Vagina (tissue), 2 donors: ENCODE measurements at places on chromosomes 11 and 22. TPM values are rescaled to one million over a fixed set of nuclear protein-coding genes. Genes with fewer than 3 reads are reported as not detected.

Gene OR5B12
- total RNA-seq, result not detected

Gene CPSF7
- 50.8 TPM for total RNA-seq

Gene OR4A47
- total RNA-seq, result not detected

Gene OR5A1
- not detected for total RNA-seq

Gene HEPN1
- total RNA-seq, result not detected

Gene OR4X2
- not detected for total RNA-seq

Gene SC5D
- total RNA-seq, result 86.7 TPM

Gene TRIM49D1
- not detected for total RNA-seq

Gene ARVCF
- total RNA-seq, result 10.8 TPM

Gene SCGB1C1
- total RNA-seq, result not detected

Gene TNNI2
- total RNA-seq, result not detected

Gene MMP7
- total RNA-seq, result 6.9 TPM

Gene OR10A2
- total RNA-seq, result not detected

DNA sequence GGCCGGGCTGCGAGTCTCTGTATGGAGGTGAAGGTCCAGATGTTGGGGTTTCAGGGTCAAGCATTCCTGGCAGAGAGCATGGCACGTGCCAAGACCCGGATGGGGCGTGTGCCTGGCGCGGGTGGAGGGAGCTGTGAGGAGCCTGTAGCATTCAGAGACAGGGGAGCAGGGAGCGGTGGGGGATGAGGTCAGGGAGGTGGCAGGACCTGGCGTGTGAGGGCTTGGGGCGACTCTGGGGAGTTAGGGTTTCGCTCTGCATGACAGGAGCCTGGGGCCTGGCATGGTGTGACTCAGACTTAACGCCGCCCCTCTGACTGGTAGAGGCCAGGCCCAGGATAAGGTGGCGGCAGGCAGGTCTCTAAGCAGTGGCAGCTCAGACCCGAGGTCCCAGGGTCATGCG is 103.0 kb downstream of the KCNQ1 start:
- H3K36me3 ChIP-seq, result no peaks in the 10 kb centered on the region
- no peak overlapping the region for H3K4me3 ChIP-seq
- DNase-seq, result no peak
- no peaks in the 10 kb centered on the region for H3K27me3 ChIP-seq
- H3K4me1 ChIP-seq, result no peaks in the 10 kb centered on the region

GRCh38 chr11:119093942-119094815 is 7.5 kb downstream of the DPAGT1 start:
- H3K4me1 ChIP-seq, result peaks cover 29% of the 10 kb centered on the region
- DNase-seq, result no peak
- H3K27ac ChIP-seq, result peak overlapping the region; percentile 95
- peak overlapping the region; percentile 92 for H3K4me3 ChIP-seq
- H3K36me3 ChIP-seq, result no peaks in the 10 kb centered on the region
- no peaks in the 10 kb centered on the region for H3K27me3 ChIP-seq

GRCh38 chr22:44885806-44886360 is 123.9 kb downstream of the PHF21B start:
- no peak for DNase-seq
- H3K4me1 ChIP-seq, result no peaks in the 10 kb centered on the region
- no peak overlapping the region for H3K4me3 ChIP-seq
- H3K27ac ChIP-seq, result no peak overlapping the region

- H3K4me3 ChIP-seq, result no peak overlapping the region
- no peak for DNase-seq
- H3K36me3 ChIP-seq, result no peaks in the 10 kb centered on the region
- H3K27me3 ChIP-seq, result no peaks in the 10 kb centered on the region
Measured at GRCh38 chr11:97279341-97279740, 889.5 kb downstream of the JRKL start.

DNA sequence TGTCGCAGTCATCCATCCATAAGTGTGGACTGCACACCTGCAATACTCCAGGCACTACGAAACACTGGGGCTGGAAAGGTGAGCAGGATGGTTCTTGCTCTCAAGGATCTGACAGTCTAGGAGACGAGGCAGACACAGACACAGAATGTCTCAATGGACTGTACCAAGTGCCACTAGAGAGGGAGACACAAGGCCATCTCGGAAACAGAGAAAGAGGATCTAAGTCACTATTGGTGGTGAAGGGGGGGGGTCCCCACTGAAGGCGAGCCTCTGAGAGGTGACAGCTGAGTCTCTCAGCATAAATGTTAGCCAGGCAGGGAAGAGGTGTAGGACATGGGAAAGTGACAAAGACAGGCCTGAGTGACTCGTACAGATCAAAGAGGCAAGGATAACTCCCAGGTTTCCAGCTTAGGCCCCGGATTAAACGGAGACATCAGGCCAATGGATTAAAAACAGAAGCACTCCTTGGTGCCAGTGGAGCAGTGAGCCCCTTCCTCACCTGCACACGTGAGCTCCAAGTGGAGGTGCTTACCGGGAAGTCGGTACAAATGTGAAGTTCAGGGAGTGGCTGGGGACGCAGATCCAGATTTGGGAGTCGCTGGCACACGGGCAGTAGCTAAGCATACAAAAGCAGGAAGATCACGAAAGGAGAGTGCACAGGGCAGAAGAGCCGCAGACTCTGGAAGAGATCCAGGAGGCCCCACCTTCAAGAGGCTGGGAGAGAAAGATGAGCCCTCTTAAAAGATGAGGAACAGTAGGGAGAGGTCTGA is 117.2 kb downstream of the MICAL3 start:
- H3K4me1 ChIP-seq, result peaks cover 35% of the 10 kb centered on the region
- peaks cover 8% of the 10 kb centered on the region for H3K36me3 ChIP-seq
- no peak for DNase-seq

GRCh38 chr11:14184028-14184940 is 174.7 kb downstream of the RRAS2 start:
- H3K27me3 ChIP-seq, result no peaks in the 10 kb centered on the region
- no peaks in the 10 kb centered on the region for H3K36me3 ChIP-seq
- H3K4me1 ChIP-seq, result peaks cover 36% of the 10 kb centered on the region
- H3K4me3 ChIP-seq, result no peak overlapping the region

- peaks cover 47% of the 10 kb centered on the region for H3K36me3 ChIP-seq
- H3K4me3 ChIP-seq, result no peak overlapping the region
- peaks cover 13% of the 10 kb centered on the region for H3K4me1 ChIP-seq
- H3K27ac ChIP-seq, result no peak overlapping the region
Measured at GRCh38 chr11:67489885-67490726, 7.3 kb downstream of the AIP start.

- H3K27me3 ChIP-seq, result no peaks in the 10 kb centered on the region
- no peaks in the 10 kb centered on the region for H3K36me3 ChIP-seq
- DNase-seq, result no peak
- H3K4me1 ChIP-seq, result peaks cover 11% of the 10 kb centered on the region
- peak within 1 kb of the TSS; percentile 21 for H3K4me3 ChIP-seq
- H3K27ac ChIP-seq, result no peak within 1 kb of the TSS
Measured at GRCh38 chr11:73645972-73646631, at the start of gene PLEKHB1. Gene PLEKHB1 (plus strand): TSS chr11:73646581. CDS start chr11:73646609, 28 bp downstream.

GRCh38 chr11:65151331-65151899 is 17.1 kb upstream of the SYVN1 start:
- H3K4me3 ChIP-seq, result no peak overlapping the region
- H3K4me1 ChIP-seq, result peaks cover 20% of the 10 kb centered on the region
- no peaks in the 10 kb centered on the region for H3K36me3 ChIP-seq
- H3K27ac ChIP-seq, result peak overlapping the region; percentile 49
- no peaks in the 10 kb centered on the region for H3K27me3 ChIP-seq
- no peak for DNase-seq

- no peak overlapping the region for H3K27ac ChIP-seq
- no peaks in the 10 kb centered on the region for H3K36me3 ChIP-seq
- no peaks in the 10 kb centered on the region for H3K4me1 ChIP-seq
- no peak overlapping the region for H3K4me3 ChIP-seq
- H3K27me3 ChIP-seq, result no peaks in the 10 kb centered on the region
Measured at GRCh38 chr22:22080270-22080669, 97.7 kb upstream of the TOP3B start.

DNA sequence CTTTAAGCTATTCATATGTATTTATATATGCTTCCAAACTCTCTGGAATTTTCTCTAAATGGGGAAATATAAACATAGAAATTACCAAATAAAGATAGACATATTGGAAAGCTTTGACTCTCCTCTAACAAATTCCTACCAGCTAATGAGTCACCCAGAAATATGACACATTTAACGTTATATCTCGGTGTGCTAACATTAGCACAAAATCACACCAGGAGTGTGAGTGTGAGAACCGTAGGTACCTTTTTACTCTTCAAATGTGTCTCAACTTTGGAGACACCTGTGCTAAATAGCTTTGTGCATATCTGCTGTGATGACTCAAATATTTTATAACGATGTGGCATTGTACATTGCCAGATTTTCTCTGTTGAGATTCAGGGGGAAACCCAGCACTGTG is 714.4 kb downstream of the METTL15 start:
- no peaks in the 10 kb centered on the region for H3K36me3 ChIP-seq
- H3K27ac ChIP-seq, result no peak overlapping the region
- H3K4me3 ChIP-seq, result no peak overlapping the region
- no peaks in the 10 kb centered on the region for H3K27me3 ChIP-seq

- DNase-seq, result no peak
- H3K36me3 ChIP-seq, result no peaks in the 10 kb centered on the region
- no peak overlapping the region for H3K4me3 ChIP-seq
Measured at GRCh38 chr22:39209756-39210155, 35.0 kb downstream of the PDGFB start.

DNA sequence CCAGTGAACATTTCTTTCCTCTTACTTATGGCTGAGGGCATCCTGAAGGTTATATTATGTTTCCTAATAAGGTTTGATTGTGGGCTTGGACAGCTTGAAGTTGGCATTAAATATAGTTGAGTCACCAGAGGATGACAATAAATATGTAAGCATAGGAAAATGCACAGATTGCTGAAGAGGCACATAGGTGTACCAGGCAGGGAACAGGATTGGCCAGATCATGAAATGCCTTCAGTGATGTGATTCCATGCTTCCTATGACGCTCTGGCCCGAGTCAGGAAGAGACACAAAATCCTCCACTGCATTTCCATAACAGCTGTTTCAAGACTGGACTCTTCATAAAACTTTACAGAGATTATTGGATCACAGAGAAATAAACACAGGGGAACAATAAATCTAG is 41.4 kb upstream of the SYN3 start:
- H3K27ac ChIP-seq, result no peak overlapping the region
- no peak for DNase-seq
- no peak overlapping the region for H3K4me3 ChIP-seq
- no peaks in the 10 kb centered on the region for H3K36me3 ChIP-seq
- H3K27me3 ChIP-seq, result no peaks in the 10 kb centered on the region

- DNase-seq, result no peak
- H3K4me3 ChIP-seq, result no peak overlapping the region
- H3K27ac ChIP-seq, result no peak overlapping the region
- no peaks in the 10 kb centered on the region for H3K36me3 ChIP-seq
Measured at GRCh38 chr11:121321614-121322243, 29.2 kb downstream of the SC5D start.

- H3K36me3 ChIP-seq, result no peaks in the 10 kb centered on the region
- no peak overlapping the region for H3K4me3 ChIP-seq
- peak overlapping the region; percentile 89 for H3K27ac ChIP-seq
Measured at GRCh38 chr22:32615874-32616564, 141.4 kb downstream of the FBXO7 start.

GRCh38 chr11:4065086-4065485 is 29.5 kb upstream of the RRM1 start:
- no peaks in the 10 kb centered on the region for H3K27me3 ChIP-seq
- no peaks in the 10 kb centered on the region for H3K36me3 ChIP-seq
- H3K4me3 ChIP-seq, result no peak overlapping the region
- H3K27ac ChIP-seq, result no peak overlapping the region
- H3K4me1 ChIP-seq, result peaks cover 31% of the 10 kb centered on the region
- DNase-seq, result no peak

- DNase-seq, result no peak
- H3K4me1 ChIP-seq, result peaks cover 17% of the 10 kb centered on the region
- no peaks in the 10 kb centered on the region for H3K27me3 ChIP-seq
- no peak overlapping the region for H3K27ac ChIP-seq
Measured at GRCh38 chr22:25388866-25389540, 169.6 kb downstream of the CRYBB2 start.

DNA sequence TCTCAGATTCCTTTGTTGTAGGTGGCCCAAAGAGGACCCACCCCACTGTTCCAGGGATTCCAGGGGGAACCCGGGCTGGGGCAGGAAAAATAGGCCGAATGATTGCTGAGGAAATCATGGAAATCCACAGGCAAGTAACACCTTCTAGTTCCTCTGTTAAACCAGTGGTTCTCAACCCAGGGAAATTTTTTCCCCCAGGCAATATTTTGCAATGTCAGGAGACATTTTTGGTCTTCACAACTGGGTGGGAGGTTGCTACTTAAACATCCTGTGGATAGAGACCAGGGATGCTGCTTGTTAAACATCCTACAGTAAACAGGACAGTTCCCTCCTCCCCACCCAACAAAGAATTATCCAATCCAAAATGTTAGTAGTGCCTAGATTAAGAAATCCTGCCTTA is 84.7 kb downstream of the BTBD10 start:
- DNase-seq, result no peak
- H3K4me1 ChIP-seq, result no peaks in the 10 kb centered on the region
- no peak overlapping the region for H3K4me3 ChIP-seq

GRCh38 chr22:20430101-20430719 is 7.4 kb downstream of the SCARF2 start:
- no peaks in the 10 kb centered on the region for H3K36me3 ChIP-seq
- peaks cover 48% of the 10 kb centered on the region for H3K4me1 ChIP-seq
- DNase-seq, result no peak
- H3K27me3 ChIP-seq, result no peaks in the 10 kb centered on the region
- peak overlapping the region; percentile 42 for H3K4me3 ChIP-seq

DNA sequence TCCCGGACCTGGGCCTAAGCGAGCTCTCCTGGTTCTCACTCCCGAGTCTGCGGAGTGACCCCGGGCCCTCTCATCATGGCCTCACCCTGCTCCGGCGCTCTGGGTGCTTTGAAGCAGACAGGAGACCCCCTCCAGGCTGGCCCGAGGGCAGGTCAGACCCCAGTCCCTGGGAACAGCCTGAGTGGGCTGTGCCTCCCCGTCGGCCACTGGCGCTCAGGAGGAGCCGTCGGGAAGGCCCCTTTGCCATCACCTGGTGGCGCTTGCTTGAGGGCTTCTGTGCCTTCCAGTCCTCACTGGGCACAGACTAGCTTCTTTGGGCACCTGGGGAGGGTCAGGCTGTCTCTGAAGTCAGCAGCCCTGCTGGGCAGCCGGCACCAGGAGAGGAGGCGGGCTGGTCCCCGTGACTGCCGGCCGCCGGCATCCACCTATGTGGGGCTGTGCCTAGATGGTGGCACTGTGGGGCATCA is 6.7 kb downstream of the BRSK2 start:
- no peak for DNase-seq
- no peaks in the 10 kb centered on the region for H3K36me3 ChIP-seq
- H3K27me3 ChIP-seq, result peaks cover 4% of the 10 kb centered on the region
- peaks cover 3% of the 10 kb centered on the region for H3K4me1 ChIP-seq
- H3K27ac ChIP-seq, result no peak overlapping the region
- no peak overlapping the region for H3K4me3 ChIP-seq
